ENCODE measurements at places on chromosomes 6 and 20. TPM values are rescaled to one million over a fixed set of nuclear protein-coding genes. Genes with fewer than 3 reads are reported as not detected.

Gene LPIN3
- 1.8 TPM for total RNA-seq

Gene ASXL1
- total RNA-seq = 96.9 TPM

Gene KIF25
- total RNA-seq = 0.39 TPM

Gene FAM209B
- total RNA-seq = 0.81 TPM

Gene COL19A1
- 0.31 TPM for total RNA-seq

Gene E2F3
- total RNA-seq = 42.4 TPM

Gene RIN2
- total RNA-seq = 18.5 TPM

Gene RREB1
- total RNA-seq = 61.6 TPM

Gene SCRT2
- 0.50 TPM for total RNA-seq

DNA sequence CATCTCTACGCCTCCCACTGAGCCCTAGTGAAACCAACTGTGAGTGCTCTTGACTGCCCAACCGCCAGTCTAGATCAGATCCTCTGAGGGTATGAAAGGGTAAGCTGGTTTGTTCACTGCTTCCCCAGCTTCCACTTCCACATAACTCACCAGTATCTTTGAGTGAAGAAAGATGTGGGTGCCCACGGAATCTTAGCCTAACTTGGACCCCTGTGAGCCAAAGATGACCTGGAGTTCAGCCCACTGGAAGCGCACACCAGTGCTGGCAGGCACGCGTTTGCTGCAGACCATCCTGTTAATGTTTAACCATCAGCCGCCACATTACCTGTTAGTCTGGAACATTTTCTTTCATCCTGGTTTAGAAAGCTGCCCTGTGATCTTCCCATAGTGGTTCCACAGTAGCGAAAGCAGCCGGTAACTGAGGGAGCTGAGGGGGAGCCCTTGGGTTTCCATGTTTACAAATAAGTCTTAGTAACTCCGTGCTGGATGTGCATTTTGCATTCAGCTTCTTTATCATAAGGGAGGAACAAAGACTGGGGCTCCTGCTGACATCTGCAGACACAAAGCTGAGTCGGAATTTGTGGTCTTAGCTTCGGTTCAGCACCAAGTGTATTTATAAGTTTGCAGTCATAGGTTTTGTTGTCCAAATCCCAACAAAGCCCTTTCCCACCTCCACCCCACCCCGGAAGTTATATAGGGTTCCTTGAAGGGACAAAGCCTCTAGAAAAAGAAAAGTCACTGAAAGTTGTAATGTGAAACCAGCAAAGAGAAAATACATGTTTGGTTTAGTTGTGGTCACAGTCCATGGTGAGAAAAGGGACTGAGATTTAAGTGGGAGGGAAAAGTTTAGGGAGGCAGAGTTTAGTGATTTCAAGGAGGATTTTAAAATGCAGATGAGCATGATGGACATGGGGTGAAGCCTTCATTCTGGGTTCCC lies 71.0 kb downstream of the SSR1 start:
- H3K27me3 ChIP-seq = no peaks in the 10 kb centered on the region
- DNase-seq = peak; percentile 32
- peak overlapping the region; percentile 74 for H3K27ac ChIP-seq
- H3K4me3 ChIP-seq = no peak overlapping the region
- H3K36me3 ChIP-seq = peaks cover 28% of the 10 kb centered on the region

DNA sequence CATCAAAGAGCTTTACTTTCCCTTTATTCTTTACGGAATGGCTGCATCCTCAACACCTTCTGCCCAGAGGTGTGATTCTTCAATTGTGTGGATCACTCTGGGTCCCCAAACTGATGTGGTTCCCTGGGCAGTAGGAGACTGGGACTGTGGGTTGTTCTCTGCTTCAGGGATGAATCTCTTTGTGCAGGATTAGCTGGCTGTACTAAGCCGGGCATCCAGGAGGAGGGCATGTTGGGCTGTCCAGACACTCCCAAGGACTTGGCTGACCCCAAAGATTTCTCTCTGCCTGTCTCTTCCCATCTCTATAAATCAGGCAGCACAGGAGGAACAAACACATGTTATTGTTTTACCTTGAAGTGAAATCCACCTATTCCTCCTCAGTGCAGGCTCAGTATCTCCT lies 15.3 kb downstream of the FARS2 start:
- no peak overlapping the region for H3K27ac ChIP-seq
- no peaks in the 10 kb centered on the region for H3K36me3 ChIP-seq
- H3K4me1 ChIP-seq = no peaks in the 10 kb centered on the region
- DNase-seq = no peak
- H3K27me3 ChIP-seq = no peaks in the 10 kb centered on the region

GRCh38 chr6:65997539-65997938 lies 290.5 kb upstream of the EYS start:
- H3K27ac ChIP-seq = no peak overlapping the region
- no peak for DNase-seq
- no peak overlapping the region for H3K4me3 ChIP-seq
- no peaks in the 10 kb centered on the region for H3K4me1 ChIP-seq
- H3K36me3 ChIP-seq = peaks cover 3% of the 10 kb centered on the region
- H3K27me3 ChIP-seq = no peaks in the 10 kb centered on the region

DNA sequence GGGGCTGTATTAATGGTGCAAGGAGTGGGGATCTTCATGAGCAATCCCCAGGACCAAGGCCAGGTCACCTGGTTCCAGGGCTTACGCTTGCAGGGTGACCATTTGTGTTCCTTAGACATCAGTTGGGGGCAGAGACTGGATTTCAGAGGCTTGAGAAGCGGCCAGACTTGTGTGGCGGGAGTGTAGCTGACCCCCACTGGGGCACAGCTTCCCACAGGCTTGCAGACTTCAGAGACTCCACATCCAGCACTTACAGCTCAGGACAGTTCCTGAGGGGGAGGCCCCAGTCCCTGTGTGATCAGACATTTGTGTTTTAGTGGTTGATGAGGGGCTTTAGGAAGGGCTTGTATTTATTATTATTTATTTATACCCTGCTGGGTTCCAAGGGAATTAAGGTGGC lies 15.3 kb downstream of the TJAP1 start:
- peaks cover 48% of the 10 kb centered on the region for H3K4me1 ChIP-seq
- H3K27me3 ChIP-seq = no peaks in the 10 kb centered on the region
- H3K4me3 ChIP-seq = peak overlapping the region; percentile 18

DNA sequence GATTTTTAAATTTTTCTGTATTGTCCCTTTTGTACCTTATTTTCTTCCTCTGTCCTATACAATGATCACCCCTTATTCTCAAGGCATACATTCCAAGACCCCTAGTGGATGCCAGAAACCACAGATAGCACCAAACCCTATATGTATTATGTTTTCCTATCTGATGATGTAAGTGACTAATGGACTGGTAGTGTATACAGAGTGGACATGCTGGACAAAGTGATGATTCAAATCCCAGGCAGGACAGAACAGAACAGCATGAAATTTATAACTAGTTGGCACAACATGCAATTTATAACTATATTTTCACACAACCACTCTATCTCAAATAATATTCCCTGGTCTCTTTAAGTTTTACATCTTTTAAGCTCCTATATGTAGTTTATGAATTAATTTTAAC lies 205.6 kb upstream of the FLRT3 start:
- H3K4me1 ChIP-seq = no peaks in the 10 kb centered on the region
- H3K36me3 ChIP-seq = no peaks in the 10 kb centered on the region
- H3K4me3 ChIP-seq = no peak overlapping the region
- no peak for DNase-seq

DNA sequence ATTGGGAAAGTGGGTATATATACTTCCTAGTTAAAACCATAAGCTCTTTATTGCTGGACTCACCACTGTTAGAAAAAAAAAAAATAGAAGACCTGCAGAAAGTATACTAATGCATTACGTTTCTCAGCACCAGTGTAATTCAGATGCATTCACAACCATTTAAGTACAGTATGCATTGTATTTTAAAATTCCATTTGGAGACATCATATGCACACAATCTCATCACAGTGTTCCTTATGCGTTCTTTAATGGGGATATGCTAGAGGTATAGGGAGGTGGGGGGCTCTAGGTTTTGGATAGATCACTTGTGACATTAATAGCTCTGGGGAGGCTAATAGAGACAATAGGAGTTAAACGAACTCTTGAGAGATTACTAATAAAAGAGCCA lies 9.4 kb downstream of the TFAP2A start:
- H3K27ac ChIP-seq = peak overlapping the region; percentile 80
- peaks cover 3% of the 10 kb centered on the region for H3K36me3 ChIP-seq
- H3K4me1 ChIP-seq = peaks cover 87% of the 10 kb centered on the region
- no peak for DNase-seq
- H3K4me3 ChIP-seq = peak overlapping the region; percentile 46
- H3K27me3 ChIP-seq = no peaks in the 10 kb centered on the region

DNA sequence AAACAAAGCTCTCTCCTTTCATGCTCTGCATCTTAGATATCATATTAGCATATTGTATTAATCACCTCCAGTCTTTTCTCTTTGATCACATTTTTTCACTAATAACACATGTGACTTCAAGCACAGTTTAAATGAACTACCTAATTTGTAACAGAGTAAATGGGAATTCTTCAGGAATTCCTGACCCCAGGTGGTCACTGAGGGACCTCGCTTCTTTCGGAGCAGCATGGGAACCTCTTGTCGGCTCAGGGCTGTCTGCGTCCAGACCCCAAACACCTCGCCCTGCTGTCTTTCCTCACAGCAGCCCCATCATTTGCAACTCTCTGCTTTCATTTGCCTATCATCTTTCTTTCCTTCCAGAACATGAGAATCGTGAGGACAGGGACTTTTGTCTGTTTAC lies 103.5 kb downstream of the DACT2 start:
- no peak overlapping the region for H3K4me3 ChIP-seq
- no peaks in the 10 kb centered on the region for H3K36me3 ChIP-seq
- H3K4me1 ChIP-seq = peaks cover 21% of the 10 kb centered on the region

DNA sequence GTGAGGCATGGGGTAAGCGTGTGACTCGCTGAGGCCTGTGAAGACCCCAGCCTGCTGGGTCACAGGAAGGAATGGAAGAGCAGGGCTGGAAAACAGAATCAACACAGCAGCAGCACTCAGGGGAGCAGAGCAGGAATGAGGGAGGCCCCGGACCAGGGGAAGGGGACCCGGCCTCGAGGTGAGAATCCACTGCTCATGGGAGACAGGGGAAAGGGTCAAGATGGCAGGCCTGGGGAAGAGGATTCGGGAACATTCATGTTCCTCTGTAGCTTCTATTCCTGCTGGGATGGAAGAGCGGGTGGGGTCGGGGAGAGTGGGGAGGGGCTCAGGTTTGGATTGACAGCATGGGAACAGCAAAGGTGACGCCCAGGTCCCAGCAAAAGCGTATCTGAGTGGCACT lies 59.4 kb downstream of the NPEPL1 start:
- H3K27ac ChIP-seq = no peak overlapping the region
- H3K4me3 ChIP-seq = no peak overlapping the region
- no peaks in the 10 kb centered on the region for H3K4me1 ChIP-seq
- DNase-seq = no peak
- no peaks in the 10 kb centered on the region for H3K36me3 ChIP-seq
- H3K27me3 ChIP-seq = peaks cover 37% of the 10 kb centered on the region
